Hematopoietic multipotent progenitor cell treated with erythropoietin and hydrocortisone succinate and interleukin-3 and kit ligand, for 15 days (in vitro differentiated cells): ENCODE measurements at places on chromosomes 7 and 10.

- DNase-seq, result no peak
Observed at GRCh38 chr10:120650705-120651399, 193.8 kb downstream of the PLPP4 start.

GRCh38 chr10:119153661-119154060, 11.9 kb downstream of the SFXN4 start:
- no peak for DNase-seq

DNA sequence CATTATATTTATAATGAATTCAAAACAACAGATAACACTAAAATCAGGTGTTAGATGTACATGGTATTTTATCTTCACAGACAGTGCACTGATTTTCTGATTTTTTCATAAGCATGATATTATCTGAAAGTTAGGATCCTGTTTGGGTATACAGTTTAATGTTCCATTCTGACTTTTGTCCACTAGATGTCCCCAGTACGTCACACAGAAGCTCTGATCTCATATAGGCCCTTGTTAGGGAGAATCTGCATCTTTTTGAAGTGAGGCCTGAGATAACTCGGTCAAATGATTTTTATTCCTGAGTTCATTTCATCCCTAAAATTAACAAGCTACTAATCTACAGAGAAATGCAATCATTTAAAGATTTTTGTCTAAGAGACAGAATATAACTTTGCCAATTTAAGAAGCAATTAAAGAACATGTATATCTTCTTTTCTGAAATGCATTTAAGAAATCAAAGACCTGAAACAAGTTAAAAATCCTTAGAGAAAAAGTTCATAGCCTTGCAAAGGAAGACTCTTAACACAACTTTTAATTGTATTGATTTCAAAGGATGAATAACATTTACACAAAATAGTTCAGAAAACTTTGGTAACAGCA, 72.0 kb upstream of the TES start:
- peak; percentile 17 for DNase-seq

GRCh38 chr7:131602994-131603372, 46.6 kb upstream of the PODXL start:
- DNase-seq, result peak; percentile 13

- no peak for DNase-seq
Observed at GRCh38 chr10:5365928-5366327, 1.2 kb downstream of the UCN3 start.

GRCh38 chr7:11539853-11540252, 292.1 kb downstream of the THSD7A start:
- DNase-seq, result no peak

DNA sequence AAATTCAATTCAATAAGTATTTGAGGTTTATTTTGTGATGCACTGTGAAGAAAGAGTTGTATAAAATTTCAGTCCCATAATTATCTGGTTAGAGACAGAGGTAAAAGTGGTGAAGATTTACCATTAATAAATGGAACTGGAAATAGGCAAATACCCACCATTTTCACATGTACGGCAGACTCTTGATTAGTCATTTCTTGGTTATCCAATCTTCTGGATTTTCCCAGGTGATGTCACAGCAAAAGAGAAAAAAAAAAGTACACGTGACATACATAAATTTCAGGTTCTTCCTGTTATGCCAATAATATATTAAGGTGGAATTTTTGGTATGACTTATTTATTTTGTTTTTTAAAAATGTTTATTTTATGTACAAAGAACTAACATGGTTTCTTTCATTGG, 26.8 kb downstream of the NT5C3A start:
- no peak for DNase-seq

DNA sequence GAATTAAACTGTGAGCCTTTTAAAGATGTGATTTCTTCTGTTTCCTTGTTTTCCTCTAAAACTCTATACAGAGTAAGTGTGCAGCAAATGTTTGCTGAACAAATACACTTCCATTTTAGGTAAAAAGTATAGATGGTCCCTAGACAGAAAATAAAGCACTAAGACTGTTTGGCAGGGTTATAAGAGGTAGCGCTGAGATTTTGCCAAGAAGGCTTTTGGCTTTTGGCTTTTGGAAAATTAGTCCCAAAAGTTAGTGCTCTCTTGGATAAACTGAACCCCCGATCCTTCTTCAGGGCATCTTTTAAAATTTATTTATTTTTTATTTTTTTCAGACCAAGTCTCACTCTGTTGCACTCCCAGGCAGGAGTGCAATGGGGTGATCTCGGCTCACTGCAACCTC, 175.7 kb upstream of the NRP1 start:
- no peak for DNase-seq

GRCh38 chr10:14477408-14477710, 146.6 kb upstream of the FRMD4A start:
- no peak for DNase-seq

DNA sequence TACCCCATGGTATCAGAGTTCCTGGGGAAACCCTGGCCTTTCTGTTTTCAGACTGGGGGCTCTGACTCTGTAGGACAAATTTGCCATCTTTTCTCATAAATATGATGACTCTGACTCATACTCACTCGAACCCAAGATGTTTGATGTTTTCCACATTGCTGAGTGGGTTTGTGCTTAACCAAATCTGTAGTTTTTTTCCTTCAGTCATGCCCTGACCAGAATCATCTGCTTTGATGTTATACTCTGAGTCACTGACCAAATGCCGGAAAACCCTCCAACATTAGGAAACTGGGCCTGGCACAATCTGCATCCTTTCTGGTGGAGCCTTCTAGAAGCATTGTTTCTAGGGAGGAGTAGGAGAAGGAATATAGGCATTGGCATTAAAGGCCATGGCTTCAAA, 118.7 kb downstream of the C10orf105 start:
- DNase-seq, result no peak
